SJCRH30 (cell line): ENCODE measurements at places on chromosomes 7 and 10.

DNA sequence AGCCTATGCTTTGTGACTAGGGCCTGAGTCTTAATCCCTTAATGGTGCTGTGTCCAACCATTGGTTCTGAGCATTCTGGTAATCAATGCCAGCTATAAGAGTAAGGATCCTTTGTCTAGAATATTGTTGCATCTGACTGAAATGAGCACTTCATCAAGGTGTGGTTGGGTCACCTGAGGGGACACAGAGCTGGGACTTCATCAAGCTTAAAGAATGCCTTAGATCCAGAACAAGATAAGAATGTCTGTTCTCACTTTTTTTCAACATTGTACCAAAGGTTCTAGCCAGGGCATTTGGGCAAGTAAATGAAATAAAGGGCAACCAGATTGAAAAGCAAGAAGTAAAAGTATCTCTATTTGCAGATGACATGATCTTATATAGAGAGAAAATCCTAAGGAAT lies 280.4 kb downstream of the MTERF1 start:
- DNase-seq: no peak

- DNase-seq: no peak
These were observed 38.0 kb downstream of the USP6NL start for GRCh38 chr10:11573497-11573896.

DNA sequence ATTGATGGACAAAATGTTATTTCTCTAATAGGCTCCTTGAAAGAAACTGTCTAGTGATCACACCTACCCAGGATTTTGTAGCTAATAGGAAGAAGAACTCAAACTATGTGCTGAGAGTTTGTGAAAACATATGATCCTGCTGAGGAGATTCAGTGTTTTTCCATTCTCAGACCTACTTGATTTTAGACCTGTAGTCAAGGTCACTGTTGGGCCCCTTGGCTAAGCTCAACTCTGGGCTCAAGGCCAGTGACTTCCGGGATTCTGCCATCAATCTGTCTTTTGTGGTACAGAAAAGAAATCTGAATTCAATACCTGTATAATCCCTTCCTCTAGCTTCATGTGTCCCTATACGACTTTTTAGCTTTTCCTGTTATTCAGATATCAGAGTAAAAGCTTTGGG lies 79.7 kb upstream of the FERD3L start:
- no peak for DNase-seq

DNA sequence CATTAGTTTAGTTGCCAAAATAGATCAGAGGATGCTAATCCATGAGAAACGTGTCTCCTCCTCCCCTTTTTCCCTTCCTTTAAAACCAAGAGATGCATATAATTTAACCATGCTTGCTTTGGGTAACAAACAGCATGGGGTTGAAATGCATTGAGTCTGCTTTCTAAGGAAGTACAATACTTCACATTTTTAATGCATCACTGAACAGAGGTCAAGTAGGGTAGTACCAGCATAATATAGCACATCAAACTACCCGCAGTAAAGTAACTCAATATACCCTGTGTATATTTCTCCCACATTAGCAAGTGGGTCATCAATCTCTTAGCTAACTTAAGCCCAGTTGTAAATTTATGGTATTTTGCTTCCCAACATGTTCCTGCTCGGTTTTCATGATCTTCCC lies 239.3 kb upstream of the SEMA3C start:
- no peak for DNase-seq

DNA sequence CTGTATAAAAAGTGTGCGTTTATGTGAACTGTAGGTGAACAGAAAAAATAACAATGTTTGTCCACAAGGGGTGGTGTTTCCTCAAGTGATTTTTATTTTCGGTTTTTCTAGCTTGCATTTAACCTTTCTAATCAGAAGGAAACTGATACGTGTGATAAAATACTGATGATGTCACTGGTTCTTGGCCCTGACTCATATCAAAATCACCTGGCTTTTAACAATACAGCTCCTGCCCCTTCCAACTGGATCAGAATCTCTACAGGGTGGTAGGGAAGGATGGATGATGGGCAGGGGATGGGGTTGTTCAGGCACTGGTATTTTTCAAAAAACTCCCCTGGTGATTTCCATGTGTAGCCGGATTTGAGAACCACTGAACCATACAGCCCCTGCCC lies 10.9 kb downstream of the NPFFR1 start:
- DNase-seq: no peak

DNA sequence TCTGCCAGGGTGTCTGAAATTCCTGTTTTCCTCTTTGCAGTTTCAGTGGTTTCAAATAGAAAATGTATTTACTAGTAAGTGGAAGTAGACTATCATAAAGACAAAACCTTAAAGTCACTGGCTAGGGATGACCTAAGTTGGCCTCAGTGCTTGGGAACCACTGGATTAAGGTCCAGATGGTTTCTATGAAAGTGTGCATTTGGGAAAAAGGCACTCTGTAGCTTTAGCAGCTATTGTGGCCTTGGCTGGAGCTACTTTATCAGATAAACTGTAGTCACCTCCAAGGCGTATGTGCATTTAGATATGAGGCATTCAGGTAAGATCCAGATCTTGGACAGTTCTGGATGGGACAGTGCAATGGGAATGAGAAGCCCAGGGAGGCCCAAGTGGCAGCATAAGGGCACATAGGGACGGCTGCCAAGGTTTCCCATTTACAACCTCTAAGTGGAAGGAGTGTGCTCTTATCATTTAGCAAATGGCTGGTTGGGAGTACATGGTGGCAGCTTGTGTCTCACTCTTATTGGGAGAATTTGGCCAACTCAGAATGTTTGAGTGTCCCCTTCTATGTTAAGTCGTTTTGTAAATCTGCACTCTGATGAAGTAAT lies 185.6 kb downstream of the LRMDA start:
- no peak for DNase-seq

DNA sequence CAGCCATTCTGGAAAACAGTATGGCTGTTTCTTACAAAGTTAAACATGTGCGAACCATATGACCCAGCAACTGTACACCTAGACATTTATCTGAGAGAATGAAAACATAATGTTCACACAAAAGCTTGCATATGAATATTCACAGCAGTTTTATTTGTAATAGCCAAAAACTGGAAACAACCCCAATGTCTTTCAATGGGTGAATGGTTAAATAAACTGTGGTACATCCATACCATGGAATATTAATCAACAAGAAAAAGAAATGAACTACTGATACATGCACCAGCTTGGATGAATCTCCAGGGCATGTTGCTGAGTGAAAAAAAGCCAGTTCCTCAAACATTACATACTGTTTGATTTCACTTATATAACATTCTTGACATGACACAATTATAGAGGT lies 37.3 kb downstream of the LEP start:
- DNase-seq: no peak

DNA sequence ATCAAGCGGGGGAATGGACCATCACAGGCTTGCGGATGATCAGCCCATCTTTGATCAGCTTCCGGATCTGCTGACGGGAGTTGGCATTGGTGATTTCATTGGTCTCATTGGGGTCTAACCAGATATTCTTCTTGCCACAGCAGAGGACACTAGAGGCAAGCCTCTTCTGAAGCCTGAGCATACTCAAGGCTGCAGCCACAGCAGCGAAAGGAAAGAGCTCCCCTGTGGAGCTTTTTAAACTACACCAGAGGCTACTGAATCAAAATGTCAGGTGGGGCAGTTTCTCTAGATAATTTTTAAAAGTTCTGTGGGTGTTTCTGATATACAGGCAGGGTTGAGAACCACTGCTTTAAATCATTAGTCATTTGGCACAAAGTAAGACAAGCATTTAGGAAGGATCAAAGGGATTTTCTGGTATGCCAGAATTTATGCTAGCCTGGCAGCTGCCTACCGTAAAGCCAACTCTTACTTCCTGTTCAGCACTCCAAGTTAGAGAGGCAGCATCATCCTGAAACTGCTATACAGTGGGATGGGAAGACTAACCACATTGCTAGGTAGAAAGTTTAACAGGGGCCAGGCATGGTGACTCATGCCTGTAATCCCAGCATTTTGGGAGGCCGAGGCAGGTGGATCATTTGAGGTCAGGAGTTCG lies 7.0 kb downstream of the NAPEPLD start:
- peak; percentile 28 for DNase-seq

- peak; percentile 50 for DNase-seq
These were observed 116.6 kb upstream of the ADCY1 start for GRCh38 chr7:45457591-45457990.

DNA sequence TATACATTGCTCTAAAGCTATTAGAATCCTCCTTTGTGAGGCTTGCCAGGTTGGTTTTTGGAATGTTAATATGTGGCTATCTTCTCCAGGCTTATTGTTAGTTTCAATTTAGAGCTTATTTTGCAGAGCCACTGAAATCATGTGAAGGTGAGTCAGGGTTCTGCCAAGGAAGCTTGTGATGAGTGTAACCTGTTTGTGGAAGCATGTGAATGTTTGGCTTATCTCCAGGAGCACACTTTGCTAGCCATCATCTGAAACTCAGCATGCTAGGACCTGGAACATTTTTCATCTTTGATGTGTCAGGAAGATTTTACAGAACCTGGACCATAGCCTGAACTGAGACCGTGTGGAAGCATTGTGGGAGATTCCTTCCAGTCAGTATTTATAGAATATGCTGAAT lies 197.3 kb downstream of the PPP1R9A start:
- no peak for DNase-seq

DNA sequence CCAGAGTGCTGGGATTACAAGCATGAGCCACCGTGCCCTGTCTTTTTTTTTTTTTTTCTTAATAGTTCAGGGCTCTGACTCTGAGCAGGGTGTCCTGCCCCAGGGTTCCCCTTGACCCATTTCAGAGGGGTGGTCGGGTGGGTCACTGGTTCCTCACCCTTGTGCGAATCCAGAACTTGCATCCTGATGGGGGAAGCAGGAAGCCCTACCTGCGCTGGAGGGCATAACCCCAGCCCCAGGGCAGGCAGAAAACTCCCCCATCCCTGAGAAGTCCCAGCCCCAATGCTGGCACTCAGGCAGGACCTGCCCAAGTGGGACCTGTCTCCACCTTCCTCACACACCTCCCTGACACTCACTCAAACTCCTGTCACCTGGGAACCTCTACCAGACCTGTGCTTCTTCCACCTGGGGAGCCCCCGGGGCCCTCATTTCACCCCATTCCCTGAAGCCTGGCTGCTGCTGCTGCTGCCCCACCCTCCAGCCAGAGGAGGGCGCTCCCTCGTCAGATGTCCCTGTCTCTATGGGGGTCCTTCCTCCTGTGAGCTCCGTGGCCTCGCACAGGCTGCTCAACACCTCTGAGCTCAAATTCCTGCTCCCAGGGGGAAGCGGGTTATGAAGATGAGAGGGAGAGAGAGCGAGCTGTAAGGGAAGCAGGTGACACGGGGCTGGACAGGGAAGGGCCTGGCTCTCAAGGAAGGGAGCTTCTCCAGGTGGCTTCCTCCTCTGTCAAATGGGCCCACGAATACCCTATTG lies 15.1 kb upstream of the ZNF273 start:
- no peak for DNase-seq

DNA sequence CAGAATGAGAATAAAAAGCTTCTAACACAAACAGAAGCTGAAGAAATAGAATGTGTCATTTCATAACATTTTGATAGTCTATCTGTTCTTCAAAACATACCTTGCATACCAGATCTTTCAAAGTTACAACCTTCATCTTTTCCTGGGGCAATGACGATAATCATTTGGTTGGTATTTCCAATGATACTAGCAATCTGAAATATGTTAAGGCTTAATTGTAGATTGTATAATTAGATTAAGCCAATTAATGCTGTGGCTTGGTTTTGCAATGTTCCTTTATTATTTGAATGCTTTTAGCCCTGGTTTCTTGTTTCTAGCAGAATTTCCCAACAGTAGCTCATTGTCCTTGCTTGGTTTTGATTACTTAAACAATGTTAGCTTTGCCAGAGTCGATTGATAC lies 84.6 kb downstream of the CABCOCO1 start:
- DNase-seq: no peak

- DNase-seq: no peak
These were observed 42.7 kb downstream of the FRMPD2 start for GRCh38 chr10:48231699-48232315.

- DNase-seq: no peak
These were observed 21.7 kb upstream of the RNF32 start for GRCh38 chr7:156618780-156619367.

DNA sequence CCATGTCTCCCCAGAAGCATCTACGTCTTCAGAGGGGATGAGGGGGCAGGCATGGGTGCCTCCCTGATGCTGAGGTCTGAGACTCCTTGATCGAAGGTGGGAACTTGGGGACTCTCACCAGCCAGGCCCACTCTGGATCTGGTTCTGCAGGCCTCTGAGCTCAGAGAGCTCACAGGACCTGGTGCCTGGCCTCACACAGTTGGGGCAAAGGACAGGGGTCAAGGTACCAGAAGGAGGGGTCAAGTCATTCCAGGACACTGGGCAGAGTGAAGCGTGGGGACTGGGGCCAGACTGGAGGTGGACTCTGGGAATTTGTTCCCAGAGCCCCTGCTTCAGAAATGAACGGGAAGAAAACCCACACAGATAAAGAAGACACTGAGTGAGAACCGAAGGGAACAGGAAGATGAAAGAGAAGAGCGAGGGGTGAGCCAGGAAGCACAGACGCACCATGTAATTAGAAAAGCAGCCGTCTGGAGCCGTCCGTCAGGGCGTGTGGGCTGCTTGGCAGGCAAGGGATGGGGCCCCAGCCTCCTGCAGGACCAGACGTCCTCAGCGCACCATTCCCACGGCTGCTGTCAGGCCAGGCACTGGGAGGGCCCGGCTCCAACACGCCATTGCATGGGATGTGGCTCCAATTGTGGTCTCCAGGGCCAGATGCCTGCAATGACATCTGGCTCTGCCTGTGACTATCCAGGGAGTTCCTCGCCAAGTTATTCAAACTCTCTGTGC lies 47.7 kb downstream of the ZCCHC24 start:
- peak; percentile 86 for DNase-seq

DNA sequence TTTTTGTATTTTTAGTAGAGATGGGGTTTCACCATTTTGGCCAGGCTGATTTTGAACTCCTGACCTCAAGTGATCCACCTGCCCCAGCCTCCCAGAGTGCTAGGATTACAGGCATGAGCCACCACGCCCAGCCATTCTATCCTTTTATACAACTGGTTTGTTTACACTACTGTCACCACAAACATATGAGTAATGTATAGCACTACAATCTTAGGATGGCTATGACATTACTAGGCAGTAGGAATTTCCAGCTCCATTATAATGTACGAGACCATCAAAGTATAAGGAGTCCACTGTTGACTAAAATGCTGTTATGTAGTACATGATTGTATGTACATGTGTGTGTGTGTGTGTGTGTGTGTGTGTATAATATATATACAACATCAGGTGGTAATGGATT lies 1126.1 kb upstream of the LRRN3 start:
- no peak for DNase-seq

DNA sequence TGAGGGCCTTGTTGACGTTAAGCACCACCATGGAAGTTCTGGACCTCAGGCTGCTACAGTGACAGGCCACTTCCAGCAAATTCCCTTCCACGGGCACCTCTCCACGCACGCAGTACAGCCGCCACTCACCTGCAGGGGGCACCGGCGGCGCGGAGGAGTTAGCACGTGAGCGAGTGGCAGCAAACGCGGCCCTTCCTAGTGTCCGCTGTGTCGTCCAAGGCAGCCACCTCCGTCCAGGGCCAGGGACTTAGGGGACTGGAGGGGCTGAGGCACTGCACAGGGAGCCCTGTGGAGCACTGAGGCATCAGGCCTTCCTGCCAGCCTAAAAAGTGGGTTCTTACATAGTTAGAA lies 164.4 kb downstream of the SVIL start:
- DNase-seq: no peak

- DNase-seq: no peak
These were observed 383.2 kb downstream of the DNAJB6 start for GRCh38 chr7:157719705-157720655.

GRCh38 chr10:5565671-5566581 lies 41.2 kb downstream of the CALML3 start:
- DNase-seq: peak; percentile 92
